ENCODE measurements at places on chromosomes 13 and 19. TPM values are rescaled to one million over a fixed set of nuclear protein-coding genes. Genes with fewer than 3 reads are reported as not detected.

Gene ZNF490
- 0.51 TPM for total RNA-seq

Gene CEACAM3
- not detected for total RNA-seq

Gene LAIR2
- not detected for total RNA-seq

Gene SHKBP1
- total RNA-seq: 135 TPM

Gene PGLYRP2
- total RNA-seq: not detected

Gene TUBA3C
- 0.11 TPM for total RNA-seq

Gene KLK2
- 0.13 TPM for total RNA-seq

Gene YIPF2
- 21.9 TPM for total RNA-seq

Gene ADM5
- 5.0 TPM for total RNA-seq

Gene ZNF524
- 13.9 TPM for total RNA-seq

Gene SYCN
- not detected for total RNA-seq

Gene IQCN
- total RNA-seq: 0.92 TPM

Gene ZNF579
- 32.1 TPM for total RNA-seq

Gene NCAN
- 0.08 TPM for total RNA-seq

Gene SWSAP1
- total RNA-seq: 1.6 TPM

Gene ZNF571
- 0.55 TPM for total RNA-seq

Data from A549 treated with AZD2906 at 1 μM for 4 hours (cell line).